ENCODE measurements at places on chromosomes 7 and 10. TPM values are rescaled to one million over a fixed set of nuclear protein-coding genes. Genes with fewer than 3 reads are reported as not detected.
A peak's percentile ranks its signal among the peaks of the same experiment; 100 is the strongest.

GRCh38 chr10:129944456-129944855 is 19.6 kb downstream of the EBF3 start:
- no peak for DNase-seq

Gene EBLN1
- polyA plus RNA-seq = not detected

Gene TMEM184A
- polyA plus RNA-seq = 6.8 TPM

DNA sequence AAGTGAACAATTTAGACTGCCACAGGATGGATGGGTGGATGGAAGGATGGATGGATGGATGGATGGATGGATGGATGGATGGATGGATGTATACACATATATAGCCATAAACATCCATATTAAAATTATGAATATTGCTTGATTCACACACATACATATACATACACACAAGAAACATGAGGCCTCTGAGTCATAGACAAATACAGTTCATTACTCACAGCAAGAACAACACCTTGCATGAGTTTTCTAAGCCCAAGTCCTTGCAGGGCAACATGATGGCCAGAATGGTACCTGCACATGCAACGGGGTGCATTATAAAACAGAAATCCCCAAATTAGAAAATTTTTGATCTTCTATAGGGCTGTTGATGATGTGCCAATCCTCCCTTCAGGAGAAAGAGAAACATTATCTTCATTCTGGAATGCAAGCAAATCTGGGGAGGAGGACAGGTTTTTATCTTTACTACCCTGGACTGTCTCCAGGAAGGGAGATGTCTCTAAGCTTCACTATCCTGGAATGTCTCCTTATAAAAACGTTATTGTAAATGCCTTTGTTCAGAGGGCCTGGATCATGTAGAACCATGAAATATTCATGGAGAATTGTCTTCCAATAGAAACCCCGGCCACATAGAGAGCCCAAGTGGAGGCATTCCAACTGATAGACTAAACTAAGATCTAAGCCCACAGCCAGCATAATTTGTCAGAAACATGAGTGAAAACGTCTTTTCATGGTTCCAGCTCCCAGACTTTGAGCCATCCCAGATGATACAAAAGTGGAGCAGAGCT is 238.6 kb upstream of the LRRN3 start:
- no peak for DNase-seq

DNA sequence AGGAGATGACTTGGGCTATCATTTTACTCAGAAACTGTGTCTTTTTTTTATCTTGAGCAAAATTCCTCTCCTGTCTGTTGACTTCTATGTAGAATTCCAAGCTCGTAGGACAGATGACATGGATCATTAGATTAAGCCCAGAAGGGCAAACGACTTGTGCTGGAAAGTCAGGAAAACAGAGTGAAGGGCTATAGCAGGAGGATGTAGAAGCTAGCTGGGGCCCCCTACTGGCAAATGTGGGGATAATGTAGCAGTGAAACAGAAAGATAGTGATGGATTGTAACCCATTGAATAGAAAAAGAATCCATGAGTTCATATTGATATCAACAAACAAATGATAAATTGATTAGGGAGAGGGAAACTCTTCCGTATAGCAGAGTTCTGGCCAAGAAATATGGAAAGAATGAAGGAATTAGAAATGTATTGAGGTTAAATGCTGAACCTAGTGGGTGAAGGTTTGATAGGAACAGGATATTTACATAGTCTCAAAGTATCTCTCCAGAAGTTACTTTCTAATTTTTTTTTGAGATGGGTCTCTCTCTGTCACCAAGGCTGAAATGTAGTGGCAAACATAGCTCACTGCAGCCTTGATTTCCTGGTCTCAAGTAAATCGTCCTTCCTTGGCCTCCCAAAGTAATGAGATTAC is 103.6 kb downstream of the LYZL1 start:
- peak; percentile 88 for DNase-seq

DNA sequence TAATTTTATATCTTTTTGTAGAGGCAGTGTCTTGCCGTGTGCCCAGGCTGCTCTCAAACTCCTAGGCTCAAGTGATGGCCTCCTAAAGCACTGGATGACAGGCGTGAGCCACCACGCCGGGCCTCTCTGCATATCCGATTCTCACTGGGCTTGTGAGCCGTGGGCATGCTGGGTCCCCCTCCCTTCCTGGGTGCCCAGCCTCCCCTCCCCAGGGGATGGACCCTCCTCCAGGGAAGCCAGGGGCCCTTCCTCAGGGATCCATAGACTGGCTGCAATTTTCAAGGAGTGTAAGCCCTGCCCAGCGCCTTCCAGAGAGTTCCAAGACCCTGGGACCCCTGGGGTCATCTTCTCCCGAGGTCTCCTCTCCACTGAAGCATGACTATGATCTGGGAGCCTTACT is 23.7 kb upstream of the ELFN1 start:
- DNase-seq = no peak

- DNase-seq = no peak
Measured at GRCh38 chr10:86366902-86367151, 232 bp upstream of the GRID1 start.

- peak; percentile 85 for DNase-seq
Measured at GRCh38 chr7:100469227-100470044, 5.4 kb upstream of the SPACDR start.

DNA sequence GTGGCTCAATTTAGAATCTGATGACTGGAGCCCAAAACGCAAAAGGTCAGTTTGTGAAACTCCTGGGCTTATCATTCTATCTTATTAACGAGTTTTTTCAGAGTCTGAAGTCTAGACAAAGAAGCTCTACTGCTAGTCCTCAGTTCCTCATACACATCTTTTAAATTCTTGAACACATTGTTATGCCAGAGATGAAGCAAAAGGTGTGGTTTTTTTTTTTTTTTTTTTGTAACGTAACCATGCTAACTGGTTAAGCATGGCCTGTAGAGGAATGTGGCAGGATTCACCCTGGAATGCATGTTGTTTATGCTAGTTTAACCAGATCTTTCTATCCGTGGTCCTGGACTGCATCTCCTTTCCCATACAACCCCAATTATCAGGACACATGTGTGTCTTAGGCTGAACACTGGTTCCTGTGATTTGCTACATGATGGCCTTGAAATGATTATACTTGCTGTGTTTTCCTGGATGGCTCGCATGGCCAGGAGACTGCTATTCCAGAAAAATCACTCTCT is 79.3 kb upstream of the MDFIC start:
- no peak for DNase-seq

- peak; percentile 40 for DNase-seq
Measured at GRCh38 chr10:86715156-86715795, 41.1 kb upstream of the BMPR1A start.

DNA sequence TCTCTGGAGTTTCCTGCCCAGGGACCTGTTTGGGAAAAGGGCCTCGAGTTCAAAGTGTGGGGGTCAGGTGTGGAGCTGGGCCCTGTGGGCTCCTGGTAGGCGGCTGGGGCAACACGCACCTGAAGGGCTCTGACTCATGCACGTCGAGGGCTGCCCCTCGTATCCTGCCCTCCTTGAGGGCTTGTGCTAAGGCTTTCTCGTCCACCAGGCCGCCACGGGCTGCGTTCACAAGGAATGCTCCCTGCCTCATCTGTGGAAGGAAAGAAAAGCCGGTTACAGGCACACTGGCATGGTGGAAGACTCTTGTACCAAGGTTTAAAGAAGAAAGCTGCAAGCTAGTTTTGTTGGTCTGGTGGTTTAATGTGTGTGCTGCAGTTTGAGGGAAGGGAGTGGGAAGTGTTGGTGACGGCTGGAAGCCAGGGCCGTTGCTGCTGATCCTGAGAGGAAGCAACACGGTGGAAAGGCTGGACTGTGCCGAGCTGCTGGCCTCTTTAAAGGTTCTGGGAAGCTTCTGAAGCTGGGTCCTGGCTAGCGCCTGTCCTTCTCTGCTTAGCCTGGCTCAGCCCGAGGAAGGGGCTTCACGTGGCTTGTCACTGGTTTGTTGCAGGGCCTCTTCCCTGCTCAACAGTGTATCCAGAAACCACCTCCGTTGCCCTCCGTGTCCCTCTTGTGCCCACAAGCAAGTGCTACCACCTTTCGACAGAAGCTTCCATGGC is 52.0 kb downstream of the ZRANB1 start:
- no peak for DNase-seq

- no peak for DNase-seq
Measured at GRCh38 chr10:35626971-35627507, 15.1 kb downstream of the FZD8 start.

Gene ZNF804B
- not detected for polyA plus RNA-seq

DNA sequence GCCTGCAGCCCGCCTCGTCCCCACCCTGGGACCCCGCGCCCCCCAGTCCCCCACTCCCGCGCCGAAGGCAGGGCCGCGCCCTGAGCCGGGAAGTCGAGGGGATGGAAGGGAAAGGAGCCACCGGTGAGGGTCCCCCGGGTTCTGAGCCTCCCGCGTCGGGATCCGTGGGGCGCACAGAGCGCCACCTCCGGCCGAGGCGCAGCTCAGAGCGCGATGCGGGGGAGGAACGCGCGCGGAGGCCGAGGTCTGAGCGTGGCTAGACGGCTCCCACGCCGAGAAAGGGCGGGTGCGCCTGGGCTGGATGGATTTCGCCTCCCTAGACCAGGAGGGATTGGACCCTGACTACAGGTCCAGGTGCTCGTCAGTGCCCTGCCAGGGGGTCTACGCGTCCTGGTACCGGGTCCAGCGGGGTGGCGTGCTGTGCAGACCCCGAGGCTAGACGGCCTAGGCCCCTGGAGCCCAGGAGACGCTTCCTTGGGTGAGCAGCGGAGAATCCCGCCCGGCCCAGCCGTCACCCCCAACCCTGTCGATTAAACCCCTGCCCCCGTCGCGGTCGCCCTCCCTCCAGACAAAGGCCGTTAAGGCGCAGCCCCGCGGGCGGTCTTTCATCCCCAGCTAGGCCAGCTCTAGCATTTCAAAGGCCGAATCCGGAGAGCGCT is 986 bp upstream of the PDGFA start:
- peak; percentile 81 for DNase-seq

DNA sequence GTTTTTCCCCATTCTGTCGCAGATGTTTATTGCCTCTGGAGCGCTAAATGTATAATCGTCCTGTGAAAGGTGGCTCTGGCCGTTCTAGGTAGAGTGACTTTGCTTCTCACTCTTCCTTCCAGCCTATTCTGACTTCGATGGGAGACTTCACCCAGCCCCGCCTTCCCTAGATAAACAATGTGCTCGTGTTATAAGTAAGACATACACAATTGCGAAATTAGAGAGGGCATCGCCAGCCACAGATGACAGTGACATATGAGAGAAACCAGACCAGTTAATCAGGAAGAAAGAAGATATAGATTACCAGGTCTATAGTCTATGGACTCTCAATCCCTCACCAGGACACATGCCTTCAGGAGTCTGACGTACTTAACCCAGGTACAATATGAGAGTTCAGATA is 1050.5 kb upstream of the AUTS2 start:
- DNase-seq = no peak

- DNase-seq = no peak
Measured at GRCh38 chr7:44496385-44496784, 5.9 kb upstream of the NUDCD3 start.

Gene BICC1
- 21.0 TPM for polyA plus RNA-seq

GRCh38 chr7:18648849-18649758 is 153.6 kb downstream of the HDAC9 start:
- no peak for DNase-seq

DNA sequence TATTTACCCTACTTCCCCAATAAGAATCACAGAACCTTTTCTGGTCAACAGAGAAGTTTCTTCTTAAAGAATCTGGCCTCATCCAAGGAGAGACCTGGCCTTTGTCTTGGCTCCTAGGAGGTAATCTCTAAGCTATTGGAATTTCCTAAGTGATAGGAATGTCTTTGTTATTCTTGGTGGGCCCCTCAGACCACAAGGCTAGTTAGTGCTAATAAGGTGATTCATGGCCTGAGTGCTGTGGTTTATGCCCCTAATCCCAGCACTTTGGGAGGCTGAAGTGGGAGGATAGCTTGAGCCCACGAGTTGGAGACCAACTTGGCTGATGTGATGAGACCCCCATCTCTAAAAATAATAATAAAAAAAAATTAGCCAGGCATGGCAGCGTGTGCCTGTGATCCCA is 60.0 kb upstream of the CYP2C18 start:
- DNase-seq = no peak

DNA sequence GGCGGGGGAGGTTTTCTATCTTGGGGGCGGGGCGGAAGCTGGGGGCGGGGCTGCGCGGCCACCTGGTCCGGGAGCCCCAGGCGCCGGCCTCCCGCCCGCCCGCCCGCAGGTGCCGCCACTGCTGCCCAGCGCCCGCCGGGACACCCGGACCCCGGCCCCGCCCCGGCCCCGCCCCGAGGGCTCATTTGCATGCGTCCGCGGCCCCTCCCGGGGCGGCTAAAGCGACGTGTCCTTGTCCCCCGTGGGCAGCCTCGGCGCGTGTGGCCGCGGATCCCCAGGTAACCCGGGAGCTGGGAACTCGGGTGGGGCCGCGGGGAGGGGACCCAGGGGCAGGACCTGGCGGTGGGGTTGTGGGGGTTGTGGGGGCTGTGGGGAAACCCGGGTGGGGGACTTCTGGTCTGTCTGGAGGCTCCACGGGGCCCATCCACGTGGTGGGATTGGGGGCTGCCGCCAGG is at the start of gene BHLHA15:
BHLHA15 (plus strand) TSS at position 219 of the 455 bp plus-strand sequence. CDS start 871 bp downstream, outside the sequence.
- DNase-seq = no peak

- peak; percentile 27 for DNase-seq
Measured at GRCh38 chr10:81019029-81019890, 481.6 kb downstream of the SH2D4B start.

GRCh38 chr7:28069807-28070206 is 110.8 kb downstream of the JAZF1 start:
- peak; percentile 64 for DNase-seq

- DNase-seq = no peak
Measured at GRCh38 chr7:105816954-105817615, 59.3 kb downstream of the ATXN7L1 start.

- DNase-seq = no peak
Measured at GRCh38 chr7:31922848-31923247, 147.4 kb downstream of the PDE1C start.

DNA sequence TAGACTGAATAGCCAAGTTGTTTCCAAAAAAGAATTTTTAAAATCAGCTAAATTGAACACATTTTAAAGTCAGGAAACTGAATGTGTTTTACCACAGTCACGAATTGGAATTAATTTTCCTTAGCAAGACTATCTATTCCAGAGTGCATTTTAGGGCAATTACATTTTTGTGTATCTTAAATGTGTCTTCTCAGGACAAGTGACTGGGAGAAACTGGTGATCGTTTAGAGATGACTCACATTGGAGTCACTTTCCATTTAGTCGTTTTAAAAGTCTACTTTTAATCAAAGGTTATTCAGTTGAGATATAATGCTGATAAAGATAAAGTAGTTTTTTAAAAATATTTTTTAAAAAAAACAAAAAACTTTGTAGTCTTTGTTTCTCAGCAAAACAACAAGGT is 191.7 kb upstream of the SLC26A5 start:
- no peak for DNase-seq

- peak; percentile 60 for DNase-seq
Measured at GRCh38 chr7:35971133-35971891, 170.5 kb downstream of the SEPTIN7 start.

GRCh38 chr10:75202321-75203045 is 8.1 kb upstream of the VDAC2 start:
- DNase-seq = no peak

Gene LGI1
- not detected for polyA plus RNA-seq

DNA sequence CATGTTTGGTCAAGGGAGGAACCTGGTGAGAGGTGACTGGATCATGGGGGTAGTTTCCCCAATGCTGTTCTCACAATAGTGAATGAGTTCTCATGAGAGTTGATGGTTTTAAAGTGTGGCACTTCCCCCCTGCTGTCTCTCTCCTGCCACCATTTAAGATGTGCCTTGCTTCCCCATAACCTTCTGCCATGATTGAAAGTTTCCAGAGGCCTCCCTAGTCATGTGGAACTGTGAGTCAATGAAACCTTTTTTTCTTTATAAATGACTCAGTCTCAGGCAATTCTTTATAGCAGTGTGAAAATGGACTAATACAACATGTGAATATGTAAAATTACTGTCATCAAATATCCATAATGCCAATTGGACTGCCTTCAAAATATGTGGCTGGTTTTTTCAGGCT is 165.5 kb upstream of the TARP start:
- DNase-seq = no peak

Data from kidney (tissue), 22 donors.